Suppressor macrophage (primary cell): ENCODE measurements at places on chromosomes 1 and 21.
A peak's percentile ranks its signal among the peaks of the same experiment; 100 is the strongest.

GRCh38 chr1:115790846-115791245 lies 22.3 kb upstream of the CASQ2 start:
- no peak for DNase-seq

GRCh38 chr1:56453016-56453415 lies 126.3 kb downstream of the PLPP3 start:
- DNase-seq, result no peak

DNA sequence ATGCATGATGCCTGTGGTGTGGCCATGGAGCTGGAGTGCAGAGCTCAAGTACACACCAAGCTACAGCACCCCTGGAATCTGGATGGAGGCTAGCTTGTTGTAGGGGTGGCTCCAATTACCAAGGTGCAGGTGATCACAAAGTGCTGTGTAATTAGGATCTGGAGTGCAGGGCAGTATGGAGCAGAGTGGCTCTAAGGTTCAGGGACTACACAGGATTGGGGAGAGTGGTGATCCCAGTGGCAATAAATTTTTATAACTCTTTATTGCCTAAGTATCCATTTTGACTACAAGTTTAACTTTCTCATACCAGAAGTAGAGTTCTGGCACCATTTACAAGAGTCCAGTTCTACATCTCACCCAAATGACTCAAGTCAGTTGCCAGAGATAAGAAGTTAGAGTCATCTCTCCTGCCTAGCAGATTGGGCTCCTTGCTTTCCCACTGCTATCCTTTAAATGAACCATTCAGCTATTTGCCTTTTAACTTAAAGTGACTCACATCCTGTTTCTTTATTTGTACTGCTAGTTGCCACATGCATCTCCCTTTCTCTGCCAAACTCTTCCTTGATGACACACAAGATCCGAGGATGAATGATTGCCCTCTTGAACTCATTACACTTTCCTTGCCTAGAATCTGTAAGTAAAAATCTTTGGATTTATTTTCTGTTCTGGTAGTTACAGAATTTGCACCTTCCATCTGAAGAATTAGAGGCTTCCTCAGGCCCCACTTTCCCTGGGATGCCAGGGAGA lies 427.2 kb downstream of the KCNT2 start:
- DNase-seq, result no peak

- peak; percentile 89 for DNase-seq
These were observed 35.6 kb downstream of the ADARB1 start for GRCh38 chr21:45109831-45110492.

DNA sequence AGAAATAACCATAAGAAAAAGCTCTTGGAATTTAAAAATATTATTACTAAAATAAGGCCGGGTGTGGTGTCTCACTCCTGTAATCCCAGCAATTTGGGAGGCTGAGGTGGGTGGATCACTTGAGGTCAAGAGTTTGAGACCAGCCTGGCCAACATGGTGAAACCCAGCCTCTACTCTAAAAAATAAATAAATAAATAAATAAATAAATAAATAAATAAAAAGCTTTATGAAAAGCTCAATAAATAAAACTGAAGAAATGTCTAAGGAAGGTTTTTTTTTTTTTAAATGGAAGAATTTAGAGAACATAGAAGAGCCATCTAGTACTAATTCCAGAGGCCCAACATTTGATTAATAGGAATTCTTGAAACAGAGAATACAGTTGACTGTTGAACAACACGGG lies 249.1 kb upstream of the PROX1 start:
- DNase-seq, result no peak

DNA sequence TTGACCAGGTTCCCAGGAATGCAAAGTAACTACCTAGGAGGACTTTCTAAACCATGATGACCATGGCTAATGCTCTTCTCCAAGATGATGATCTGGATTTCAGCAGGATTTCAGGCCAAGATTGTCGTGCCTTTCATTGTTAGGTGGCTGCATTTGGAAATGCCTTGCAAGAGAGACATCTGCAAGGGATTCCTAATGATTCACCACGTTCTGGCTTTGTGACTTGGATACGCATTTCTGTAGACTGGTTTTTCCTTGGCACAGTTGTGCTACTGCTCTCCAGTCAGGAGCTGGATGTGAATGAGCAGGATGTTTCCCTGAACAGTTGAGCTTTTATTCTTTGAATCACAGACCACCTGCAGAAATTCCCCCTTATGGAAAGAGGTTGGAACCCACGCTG lies 212.4 kb downstream of the BACH1 start:
- no peak for DNase-seq

DNA sequence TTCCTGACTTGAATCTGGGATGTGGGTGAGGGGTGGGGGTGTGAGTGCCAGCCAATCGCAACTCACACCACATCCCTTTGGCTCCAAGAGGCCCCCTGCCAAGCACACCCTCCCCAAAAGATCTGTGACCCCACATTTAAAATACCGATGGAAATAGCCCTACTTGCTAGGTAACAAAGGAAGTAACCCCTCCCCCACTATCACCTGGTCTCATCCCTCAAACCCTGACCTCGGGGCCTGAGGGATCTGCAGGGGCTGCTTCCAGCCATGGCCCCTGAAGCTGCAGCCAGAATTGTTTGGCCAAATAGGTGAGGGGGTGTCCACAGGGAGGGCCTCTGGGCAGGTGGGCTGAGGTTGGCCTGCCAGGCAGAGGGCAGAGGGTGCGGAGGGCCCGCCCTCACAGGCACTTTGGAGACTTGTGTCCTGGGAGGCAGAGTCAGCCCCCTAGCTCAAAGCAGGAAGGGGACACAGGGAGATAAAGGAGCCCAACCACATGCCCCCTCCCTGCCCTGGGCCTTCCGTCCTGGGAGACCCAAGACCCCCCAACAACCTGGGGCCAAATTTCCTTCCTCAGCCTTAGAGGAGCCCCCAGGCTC lies 37.2 kb downstream of the SDC3 start:
- DNase-seq, result no peak

- no peak for DNase-seq
These were observed 364.0 kb downstream of the CAMTA1 start for GRCh38 chr1:7149080-7149838.
